HuH-7 (cell line): ENCODE measurements at places on chromosomes 2 and 18.

DNA sequence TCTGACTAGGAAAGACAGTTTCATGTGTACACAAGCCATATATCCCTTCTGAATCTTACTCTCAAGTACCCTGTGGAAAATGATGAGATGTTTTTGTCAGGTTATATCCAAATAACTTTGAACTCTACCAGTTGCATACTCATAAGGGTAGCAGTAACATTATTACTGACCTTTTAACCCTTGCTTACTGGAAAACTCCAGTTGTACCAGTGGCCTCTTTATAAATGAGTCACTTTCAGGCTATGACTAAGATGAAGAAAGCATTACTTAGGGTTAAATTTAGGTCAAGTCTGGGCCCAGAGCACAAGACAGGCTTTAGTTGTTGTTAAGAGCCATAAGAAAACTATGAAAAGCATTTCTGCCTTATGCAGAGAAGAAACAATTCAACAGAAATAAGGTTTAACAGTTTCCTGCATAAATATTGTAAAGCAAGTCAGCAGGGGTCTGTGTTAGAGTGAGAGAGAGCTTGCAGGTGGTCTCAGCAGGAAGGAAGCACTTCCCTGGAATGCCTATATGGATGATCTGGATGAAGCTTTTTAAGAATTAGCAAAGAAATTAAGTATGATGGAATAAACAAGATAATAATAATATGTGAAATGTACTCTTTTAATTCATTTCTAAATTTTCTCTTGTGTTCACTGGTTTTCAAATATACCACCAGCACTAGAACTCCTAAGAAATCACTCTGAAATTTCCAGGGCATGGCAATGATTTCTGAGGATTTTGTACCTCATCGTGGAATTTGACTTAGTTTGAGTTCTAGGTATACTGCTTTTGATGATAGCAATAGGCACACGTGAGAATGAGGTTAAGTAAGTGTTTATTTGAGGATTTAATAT lies 126.6 kb downstream of the UBE2E3 start:
- DNase-seq, result no peak

DNA sequence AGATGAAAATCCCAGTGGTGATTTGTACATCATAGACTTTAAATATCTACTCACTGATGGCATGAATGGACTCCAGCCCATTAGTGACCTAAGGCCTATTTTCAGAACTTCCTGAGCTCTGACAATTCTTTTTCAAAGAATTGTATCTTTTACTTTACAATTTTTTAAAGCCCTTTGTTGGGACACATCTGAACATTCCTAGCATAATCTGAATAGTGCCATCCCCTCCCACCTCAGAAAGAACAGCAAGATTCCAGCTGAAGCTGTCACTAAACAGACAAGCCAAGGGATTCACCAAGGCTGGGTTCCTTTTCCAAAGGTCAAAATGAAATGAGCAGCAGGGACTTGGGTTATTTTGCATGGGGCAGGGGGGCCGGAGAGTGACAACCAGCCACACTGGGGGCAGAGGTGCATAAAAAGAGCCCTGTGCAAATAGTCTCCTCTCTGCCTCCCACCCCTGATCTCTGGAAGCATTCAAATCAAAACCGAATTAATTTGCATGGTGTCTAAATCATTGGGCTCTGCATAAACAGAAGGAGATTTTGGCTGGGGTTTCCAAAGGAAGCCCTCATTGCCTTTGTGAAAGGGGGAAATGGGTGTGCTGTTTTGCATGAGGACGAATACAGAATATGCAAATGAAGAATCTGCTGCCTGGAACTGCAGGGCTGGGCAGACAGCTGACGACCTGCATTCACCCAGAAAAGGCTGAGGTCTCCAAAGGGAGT lies 17.2 kb downstream of the EPHA4 start:
- DNase-seq, result no peak

GRCh38 chr18:31241900-31242409 lies 76.0 kb upstream of the DSG1 start:
- no peak for DNase-seq

GRCh38 chr2:13533524-13533922 lies 816.8 kb downstream of the TRIB2 start:
- peak; percentile 10 for DNase-seq

DNA sequence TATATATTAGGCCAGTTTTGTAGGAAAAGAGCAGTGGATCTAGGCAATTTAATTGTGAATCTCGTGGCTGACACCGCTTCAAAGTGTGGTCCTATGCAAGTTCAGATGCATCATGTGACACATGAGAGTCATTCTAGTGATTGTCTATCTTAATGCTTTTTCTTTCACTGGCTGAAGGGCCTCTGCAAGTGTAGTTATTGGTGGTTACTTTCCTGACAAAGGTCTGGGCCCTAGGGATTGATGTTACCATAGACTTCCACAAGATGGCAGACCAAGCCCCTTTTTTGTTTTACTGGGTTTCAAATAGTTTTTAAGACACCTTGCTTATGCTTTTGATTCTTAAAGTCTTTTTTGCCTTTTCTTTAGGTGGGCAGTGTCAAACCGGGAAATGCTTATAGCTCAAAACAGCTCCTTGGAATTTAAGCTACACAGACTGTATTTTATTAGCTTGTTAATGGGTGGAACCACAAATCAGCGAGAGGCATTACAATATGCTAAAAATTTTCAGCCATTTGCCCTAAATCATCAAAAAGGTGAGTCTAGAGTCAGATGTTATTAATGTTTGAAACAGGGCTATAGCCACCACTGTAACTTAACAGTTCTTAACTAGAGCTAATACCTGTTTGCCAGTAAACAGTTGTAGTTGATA lies 25.9 kb downstream of the CD8A start:
- peak; percentile 48 for DNase-seq

DNA sequence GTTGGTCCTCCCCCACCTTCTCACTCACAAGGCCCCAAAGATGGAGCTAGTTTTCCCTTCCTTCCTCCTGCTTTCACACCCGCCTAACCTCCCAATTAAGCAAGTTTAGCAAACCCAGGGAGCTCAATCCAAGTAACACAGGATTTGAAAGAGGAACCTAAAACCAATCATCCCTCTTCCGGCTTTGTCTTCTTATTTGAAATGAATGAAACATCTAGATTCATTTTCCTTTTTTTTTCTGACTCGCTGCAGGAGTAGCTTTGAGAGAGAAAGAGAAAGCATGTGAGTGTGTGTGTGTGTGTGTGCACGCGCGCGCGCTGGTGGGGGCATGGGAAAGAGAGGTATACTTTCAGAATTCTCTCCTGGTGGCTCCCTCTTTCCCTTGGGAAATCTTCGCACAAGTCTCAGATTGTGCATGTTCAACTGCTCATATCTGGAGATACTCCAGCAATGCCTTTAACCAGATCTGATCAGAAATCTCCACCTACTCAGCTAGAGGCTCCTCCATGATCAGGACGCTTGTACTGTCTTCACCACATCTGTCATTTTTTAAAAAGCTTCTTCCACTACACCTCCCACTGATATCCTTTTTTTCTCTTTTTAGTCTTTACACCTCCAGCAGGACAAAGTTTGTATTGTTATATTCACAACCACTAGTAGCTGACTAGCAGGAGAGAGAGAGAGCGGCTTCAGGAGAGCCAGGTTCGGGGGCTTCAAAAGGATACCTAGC lies 1.7 kb downstream of the SLC8A1 start:
- no peak for DNase-seq

- no peak for DNase-seq
These were observed 14.5 kb upstream of the UNC80 start for GRCh38 chr2:209757163-209757562.

DNA sequence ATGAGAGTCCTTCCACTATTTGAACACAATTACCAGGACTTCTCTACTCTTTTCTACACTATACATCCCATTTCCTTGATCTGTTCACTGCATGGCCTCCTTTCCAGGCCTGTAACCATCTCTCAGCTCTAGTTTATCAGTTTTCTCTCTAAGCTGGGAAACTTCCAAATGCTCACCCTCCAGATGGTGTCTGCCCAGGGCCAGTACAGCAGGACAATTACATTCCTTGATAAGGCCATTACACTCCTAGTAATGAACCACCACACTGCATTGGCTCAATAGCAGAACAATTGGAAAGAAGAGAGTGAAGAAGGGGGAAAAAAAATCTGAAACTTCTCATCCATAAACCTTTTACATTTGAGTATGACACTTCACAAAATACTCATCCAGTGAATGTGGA lies 359.1 kb downstream of the ALK start:
- no peak for DNase-seq

- no peak for DNase-seq
These were observed 137.6 kb downstream of the FAM124B start for GRCh38 chr2:224264259-224264658.

- no peak for DNase-seq
These were observed 39.7 kb upstream of the B3GNT7 start for GRCh38 chr2:231355508-231356465.

GRCh38 chr2:231396058-231396821 lies 730 bp downstream of the B3GNT7 start:
- DNase-seq, result no peak

- no peak for DNase-seq
These were observed 439.4 kb upstream of the CDH19 start for GRCh38 chr18:67043276-67043675.

DNA sequence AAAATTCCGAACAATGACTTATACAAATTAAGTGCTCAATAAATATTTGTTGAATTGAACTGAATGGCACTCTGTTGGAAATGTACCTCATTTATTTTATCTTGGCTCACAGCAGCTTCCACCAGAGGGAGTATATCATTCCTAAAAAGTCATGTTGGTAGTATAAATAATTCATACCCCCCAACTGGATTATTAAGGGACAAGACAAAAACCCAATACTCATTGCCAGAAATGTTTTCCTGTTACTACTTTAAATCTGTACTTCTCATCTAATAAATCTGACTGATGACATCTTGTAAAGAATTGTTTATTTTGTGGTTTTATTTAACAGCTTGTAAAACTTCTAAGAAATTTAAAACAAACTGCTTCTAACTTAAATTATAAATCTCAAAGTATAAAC lies 163.9 kb downstream of the CDH2 start:
- DNase-seq, result no peak

- DNase-seq, result no peak
These were observed 13.1 kb downstream of the PPP3R1 start for GRCh38 chr2:68238955-68239822.

- DNase-seq, result no peak
These were observed 182.4 kb downstream of the NCK2 start for GRCh38 chr2:105926960-105927678.

DNA sequence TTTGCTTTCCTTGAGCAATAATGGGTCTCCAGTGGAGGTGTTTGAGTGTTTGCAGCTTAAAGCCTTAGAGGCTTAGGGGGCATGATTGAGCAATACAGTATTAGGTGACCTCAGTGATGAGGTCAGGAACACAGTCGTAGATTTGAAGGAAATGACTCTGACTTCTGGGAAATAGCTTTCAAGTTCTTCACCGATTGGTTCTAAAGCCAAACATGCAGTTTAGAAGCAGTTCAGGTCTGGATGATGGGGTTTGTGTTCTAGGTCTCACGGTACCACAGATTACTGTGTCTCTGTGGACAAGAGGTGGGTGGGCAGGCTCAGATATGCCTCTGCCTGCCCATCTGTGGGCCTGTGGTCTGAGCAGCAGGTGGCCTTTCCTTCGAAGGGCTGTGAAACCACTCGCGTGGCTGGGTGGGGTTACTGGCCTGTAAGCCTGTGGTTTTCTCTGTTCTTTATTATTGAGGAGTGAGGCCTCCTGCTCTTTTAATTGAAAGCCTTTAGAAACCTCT lies 7.8 kb downstream of the MTHFD2 start:
- no peak for DNase-seq

DNA sequence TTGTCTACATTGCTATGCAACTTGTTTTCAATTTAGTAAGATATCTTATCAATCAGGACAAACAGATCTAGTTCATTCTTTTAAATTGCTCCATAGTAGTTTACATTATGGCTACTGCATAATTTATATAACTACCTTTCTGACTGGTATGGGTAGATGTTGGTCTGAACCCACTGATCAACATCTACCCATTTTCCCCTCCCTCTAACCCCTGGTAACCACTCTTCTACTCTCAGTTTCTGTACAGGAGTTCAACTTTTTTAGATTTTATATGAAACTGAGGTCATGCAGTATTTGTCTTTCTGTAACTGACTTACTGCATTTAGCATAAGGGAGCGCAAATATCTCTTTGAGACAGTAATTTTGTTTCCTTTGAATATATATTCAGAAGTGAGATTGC lies 73.2 kb downstream of the ITSN2 start:
- no peak for DNase-seq

DNA sequence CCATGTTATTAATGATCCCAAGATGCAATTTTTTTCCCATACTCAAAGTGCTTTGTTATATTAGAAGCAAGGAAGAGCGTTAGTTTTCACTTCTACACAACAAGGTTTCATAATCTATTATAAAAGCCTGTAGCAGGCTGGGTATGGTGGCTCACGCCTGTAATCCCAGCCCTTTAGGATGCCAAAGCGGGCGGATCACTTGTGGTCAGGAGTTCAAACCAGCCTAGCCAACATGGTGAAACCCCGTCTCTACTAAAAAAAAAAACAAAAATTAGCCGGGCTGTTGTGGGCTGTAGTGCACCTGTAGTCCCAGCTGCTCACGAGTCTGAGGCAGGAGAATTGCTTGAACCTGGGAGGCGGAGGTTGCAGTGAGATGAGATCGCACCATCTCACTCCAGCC lies 19.0 kb upstream of the SERPINB2 start:
- no peak for DNase-seq

DNA sequence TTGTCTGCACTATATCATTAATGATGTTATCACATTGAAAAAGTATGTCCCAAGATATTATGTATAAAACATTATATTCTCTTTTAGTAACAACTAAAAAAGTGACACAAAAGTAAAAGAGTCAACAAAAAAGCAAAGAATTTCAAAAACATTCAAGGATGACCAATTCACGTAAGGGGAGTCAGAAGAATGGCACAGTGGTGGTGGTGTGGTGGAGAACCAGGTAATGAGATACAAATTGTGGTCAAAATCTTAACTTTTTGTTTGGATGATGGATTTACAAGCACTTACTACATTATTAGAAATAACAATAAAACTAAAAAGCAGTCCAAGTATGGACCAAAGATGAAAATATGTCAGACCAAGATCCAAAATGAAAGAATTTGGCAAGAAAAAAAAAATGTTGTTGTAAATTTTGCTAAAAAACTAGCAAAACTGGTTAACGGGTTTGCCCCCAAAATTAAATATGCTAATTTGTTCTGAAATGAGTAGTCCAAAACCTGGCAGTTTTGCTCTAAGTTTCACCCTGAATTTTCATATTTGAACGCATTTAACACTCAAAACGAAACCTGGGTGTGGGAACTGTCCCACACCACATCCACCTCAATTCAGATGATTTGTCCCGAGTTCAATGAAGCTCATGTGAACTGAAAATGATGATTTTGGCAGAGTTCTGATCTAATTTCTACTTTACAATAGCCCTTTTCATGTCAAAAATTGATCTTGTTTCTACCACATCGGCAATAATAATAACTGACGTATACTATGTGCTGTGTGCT lies 135.8 kb downstream of the IKZF2 start:
- no peak for DNase-seq

DNA sequence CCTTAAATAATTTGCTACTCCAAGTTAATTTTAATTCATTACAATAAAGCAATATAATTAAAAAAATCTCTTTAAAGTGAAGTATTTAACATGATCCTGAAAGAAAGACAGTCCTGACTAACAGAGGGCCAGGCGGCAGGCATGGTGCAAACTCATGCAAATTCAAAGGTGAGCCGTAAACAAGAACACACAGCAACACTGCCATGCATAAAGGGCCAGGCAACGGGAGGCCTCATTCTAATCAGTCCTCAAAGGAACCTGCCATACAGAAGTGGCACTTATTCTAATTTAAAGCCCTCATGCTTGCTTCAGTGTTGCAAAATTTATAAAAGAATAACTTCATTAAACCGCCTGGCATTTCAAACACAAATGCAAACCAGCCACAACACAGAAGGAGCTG lies 277.0 kb downstream of the ZNF521 start:
- no peak for DNase-seq

- no peak for DNase-seq
These were observed 61.3 kb downstream of the SNTG2 start for GRCh38 chr2:1011985-1012384.
